ENCODE measurements at places on chromosomes 3 and 15.

GRCh38 chr3:32592696-32593353 is 22.2 kb upstream of the DYNC1LI1 start:
- no peak for DNase-seq

DNA sequence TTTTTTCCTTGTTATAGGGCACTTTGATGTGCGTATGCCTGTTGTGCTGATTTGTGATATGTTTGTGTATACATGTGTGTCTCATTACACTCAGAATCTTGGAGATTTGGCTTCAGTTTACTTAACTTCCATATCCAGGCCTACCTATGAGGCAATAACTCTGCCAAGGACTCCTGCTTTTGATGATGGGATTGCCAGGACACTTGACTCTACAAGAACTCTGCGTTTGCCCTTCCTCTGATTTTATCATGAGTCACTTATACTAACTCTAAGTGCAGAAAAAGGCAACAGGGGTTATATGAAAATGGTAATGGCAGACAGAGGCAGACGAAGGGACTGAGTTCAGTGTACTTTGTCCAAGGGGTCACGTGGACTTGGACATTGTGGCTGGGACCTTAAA is 33.6 kb downstream of the MCTP2 start:
- DNase-seq, result no peak

DNA sequence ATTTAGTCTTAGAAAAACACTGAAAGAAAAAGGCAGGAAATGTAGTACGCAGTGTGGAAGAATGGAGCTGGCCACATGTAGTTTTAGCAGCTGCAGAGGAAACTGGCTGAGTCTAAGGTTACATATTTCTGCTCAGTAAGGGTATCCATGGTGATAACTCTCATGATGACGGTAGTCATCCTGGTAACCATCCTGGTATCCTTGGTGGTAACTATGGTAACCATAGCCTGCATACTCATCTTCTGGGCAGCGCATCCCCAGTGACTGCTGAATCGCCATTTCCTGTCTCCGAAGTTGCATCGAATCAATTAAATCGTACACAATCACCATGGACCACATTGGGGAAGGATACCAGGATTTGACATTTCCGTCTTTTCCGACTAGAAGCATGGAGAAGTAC is 35.7 kb downstream of the CCDC80 start:
- no peak for DNase-seq

DNA sequence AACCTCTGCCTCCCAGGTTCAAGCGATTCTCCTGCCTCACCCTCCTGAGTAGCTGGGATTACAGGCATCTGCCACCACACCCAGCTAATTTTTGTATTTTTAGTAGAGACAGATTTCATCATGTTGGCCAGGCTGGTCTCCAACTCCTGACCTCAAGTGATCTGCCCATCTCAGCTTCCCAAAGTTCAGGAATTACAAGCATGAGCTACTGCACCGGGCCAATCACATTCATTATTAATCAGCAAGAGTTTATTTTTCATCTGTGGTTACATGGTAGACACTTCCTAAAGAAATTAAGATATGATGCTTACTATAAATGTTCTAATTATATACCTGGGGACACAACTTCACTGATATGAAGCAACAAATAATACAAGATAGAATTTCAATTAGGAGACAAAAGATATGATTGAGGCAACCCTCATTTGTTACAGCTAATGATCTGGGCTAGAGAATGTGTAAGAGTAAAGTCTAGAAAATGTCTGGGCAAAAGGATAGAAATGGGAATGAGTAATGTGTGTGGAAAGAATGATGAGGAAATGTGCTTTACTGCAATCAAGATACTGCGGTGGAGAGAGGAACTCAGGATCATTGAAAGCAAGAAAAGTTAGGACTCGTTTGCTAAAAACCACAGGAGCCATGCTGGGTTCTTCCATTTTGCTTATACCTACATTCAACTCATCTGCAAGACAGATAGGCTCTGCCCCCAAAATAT is 366.8 kb downstream of the ZIC1 start:
- DNase-seq, result no peak

GRCh38 chr3:140117096-140117526 is 182.1 kb downstream of the CLSTN2 start:
- no peak for DNase-seq

DNA sequence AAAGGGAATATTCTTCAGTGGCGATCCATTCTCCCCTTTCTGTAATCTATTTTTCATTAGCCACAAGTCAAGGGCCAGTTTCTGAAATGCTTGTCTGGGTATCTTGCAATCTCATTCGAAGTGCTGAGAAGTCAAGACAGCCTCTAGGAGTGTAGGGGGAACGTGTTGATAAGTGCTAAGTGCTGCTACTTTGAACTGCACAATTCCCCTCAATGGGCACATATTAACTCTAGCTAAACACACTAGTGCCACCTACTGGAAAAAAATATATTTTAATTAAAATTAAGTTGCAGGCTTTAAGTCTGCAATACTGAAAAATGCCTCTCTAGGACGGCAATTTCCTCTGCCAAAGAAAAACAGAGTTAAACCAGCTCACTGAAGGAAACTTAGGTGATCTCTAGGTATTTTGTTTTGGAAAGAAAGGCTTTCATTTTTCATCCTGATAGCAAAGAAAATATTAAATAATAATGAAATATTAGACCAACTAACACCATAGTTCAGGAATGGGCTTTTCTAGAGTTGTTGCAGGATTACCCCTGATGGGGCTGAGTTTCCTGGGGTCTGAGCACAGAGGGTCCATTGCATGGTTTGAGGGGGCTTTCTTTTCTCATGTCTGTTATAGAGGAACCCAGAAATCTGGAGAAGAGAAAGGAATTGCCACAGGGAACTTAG is 181.9 kb upstream of the KBTBD8 start:
- no peak for DNase-seq

- no peak for DNase-seq
Observed at GRCh38 chr15:92074646-92075045, 221.1 kb downstream of the SLCO3A1 start.

DNA sequence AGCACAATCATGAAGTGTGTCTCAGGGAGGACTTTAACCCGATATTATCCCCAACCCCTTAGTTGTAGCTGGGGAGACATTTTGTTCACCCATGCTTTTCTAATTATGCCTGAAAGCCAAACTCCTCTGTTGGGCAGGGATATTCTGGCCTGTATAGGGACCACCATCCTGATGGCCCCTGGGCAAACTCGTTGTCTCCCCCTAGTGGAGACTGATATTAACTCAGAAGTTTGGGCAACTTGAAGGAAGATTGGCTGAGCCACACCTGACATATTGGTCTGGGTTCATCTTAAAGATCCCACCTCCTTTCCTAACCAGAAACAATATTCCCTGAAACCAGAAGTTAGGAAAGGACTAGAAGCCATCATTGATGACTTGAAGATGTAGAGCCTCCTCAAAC is 42.3 kb downstream of the TM4SF18 start:
- DNase-seq, result no peak

- no peak for DNase-seq
Observed at GRCh38 chr3:42581400-42581708, 413 bp downstream of the SEC22C start.

DNA sequence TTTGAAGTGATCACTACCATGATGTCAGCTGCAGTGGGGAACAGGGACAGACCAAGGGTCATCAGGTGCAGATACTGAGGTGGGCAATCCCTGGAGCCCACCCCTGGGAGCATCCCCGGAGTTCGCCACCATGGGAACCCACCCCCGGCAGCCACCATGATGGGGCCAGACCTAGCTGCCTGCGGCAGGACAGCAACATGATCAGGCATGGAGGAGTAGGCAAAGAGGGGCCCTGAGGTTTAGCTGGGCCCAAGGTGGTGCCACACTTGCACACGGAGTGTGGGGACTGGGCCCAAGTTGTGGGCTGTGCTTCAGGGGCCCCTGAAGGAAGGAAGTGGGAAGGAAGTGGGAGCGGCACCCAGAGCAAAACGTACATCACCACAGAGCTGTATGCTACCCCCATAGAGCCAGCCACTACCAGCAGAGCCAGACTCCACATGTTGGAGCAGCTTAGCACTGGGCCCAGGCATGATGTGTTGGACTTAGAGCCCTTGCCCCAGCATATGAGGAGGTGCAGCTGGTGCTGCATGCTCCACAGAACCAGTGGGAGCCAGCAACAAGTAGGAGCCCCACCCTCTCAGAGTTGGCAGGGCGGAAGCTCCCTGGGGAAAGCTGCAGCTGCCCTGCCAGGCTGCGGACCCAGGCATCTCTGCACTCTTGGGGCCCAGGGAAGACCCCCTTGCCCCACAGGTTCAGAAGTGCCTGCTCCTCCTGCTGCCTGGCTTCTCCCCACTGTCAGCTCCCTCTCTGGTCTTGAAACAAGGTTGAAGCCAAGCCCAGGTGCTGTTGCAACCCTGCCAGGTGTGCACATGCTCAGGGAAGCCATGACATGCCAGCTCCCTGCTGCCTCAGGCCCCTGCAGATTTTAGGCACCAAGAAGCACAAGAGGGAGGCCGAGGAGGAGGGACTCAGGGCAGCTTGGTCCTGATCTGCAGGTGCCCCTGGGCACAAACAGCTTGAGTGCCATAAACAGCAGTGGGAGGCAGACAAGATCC is 515.3 kb downstream of the ZBBX start:
- no peak for DNase-seq

DNA sequence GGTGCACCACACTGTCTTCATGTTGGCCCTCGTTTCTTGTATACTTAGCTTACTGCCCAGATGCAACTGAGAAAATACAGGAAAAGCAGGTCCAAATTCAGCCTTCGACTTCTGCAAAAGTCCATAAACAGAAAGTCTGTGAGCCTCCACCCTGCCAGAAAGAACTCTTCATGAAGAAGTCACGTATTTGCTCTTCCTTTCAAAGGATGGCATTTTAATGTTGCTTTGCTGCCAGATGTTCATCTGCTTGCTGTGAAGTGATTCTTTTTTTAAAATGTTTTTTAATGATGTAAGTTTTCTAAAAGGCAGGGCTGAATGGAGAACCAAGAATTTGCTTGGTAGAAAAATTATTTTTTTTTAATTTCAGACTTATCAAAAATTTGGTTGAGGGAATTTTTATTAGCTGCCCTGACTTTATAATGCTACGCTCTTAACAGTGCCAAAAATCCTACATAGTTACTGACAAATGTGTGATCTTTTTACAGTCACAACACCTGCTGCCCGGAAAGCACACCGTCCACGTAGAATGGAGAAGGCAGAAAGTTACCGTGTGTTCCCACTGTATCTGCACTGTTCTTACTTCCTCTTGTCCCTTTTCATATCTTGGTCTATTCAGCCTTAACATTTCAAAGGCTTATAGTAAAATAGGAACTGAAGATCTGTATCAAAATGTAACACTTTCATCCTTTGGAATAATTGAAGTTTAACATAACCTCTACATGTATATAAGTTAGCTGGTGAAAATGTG is 136.3 kb downstream of the LRRC28 start:
- DNase-seq, result no peak

GRCh38 chr15:60899967-60900356 is 329.1 kb downstream of the RORA start:
- DNase-seq, result no peak

- DNase-seq, result no peak
Observed at GRCh38 chr3:121750087-121750415, 510 bp upstream of the GOLGB1 start.

DNA sequence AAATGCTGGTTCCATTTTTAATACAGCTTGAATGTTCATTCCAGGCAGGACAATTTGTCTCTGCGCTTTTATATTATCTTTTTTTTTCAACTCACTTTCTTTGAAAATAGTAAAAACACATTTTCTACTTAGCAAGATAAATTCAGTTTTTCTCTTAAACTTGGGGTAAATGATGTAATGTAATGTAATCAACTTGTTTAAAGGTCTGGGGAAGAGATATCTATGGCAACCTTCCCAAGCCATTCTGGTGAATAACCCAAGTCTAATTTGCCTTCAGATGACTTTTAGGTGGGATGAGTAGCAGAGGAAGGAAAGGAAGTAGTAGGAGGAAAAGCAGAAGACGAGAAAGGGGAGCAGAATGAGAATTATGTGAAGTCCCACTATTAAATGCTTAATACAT is 335.1 kb downstream of the SV2B start:
- no peak for DNase-seq

GRCh38 chr3:99111235-99111634 is 209.7 kb upstream of the DCBLD2 start:
- no peak for DNase-seq

DNA sequence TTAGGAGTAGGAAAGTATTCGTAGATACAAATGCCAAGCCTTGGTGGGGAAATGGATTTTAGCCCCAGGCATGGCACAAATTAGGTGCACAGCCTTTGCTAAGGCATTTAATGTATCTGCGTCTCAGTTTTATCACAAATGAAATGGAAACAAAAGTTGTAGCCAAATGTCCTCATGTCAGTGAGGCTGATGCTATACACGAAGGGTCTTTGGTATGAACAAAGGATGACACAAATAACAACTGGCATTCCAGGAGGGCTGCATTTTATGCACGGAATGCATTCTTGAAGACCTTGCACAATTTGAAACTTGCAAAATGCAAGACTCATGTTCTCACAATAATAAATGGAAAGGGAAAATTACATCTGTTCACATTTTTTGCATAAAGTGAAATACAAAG is 181.9 kb downstream of the SV2B start:
- DNase-seq, result no peak

DNA sequence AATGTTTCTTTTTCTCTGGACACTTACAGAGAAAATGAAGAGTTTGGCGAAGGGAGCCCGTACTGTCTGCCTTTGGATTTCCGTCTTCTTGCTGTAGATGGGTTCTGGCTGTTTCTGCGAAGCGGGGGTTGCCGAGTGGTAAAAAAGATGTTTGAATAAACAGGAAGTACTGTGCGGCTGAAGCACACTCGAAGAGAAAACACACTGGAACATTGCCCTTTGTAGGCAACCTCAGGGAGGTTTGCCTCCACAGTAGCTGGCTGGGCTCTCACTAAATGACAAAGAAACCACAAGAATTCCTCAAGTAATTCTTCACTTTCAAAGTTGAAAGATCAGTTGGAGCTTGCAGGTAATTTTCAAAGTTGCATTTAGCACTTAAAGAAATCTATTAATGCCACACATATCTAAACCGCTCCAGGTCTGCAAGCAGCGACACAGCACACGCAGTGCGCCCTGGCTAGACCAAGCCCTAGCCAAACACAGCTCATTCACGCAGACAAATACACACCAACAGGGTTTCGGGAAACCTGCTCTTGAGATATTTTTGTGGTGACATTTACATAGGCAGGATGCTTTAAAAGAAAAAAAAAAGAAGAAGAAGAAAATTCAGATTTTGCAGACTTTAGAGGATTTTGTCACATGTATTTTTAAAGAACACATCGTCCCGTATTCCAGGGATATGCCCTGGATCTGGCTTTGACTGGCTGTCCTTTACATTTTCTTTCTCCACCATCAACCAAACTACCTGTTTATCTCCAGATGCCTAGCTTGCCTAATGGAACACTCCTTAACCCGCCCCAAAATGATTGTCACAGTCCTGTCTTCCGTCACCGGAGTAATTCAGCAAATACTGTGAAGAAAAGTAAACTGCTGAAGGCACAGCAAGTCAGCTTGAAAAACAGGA is 452.8 kb downstream of the FOXP1 start:
- peak; percentile 19 for DNase-seq

GRCh38 chr3:153495422-153495821 is 333.4 kb downstream of the RAP2B start:
- no peak for DNase-seq

GRCh38 chr15:63945007-63945788 is 101.1 kb downstream of the DAPK2 start:
- peak; percentile 9 for DNase-seq

Data from esophagus squamous epithelium (tissue), 5 donors.